ENCODE measurements at places on chromosomes 1 and 21.

GRCh38 chr1:3717715-3718601 lies 34.3 kb upstream of the CCDC27 start:
- DNase-seq = no peak

- DNase-seq = no peak
Measured at GRCh38 chr1:9881838-9882249, 28.2 kb downstream of the CTNNBIP1 start.

DNA sequence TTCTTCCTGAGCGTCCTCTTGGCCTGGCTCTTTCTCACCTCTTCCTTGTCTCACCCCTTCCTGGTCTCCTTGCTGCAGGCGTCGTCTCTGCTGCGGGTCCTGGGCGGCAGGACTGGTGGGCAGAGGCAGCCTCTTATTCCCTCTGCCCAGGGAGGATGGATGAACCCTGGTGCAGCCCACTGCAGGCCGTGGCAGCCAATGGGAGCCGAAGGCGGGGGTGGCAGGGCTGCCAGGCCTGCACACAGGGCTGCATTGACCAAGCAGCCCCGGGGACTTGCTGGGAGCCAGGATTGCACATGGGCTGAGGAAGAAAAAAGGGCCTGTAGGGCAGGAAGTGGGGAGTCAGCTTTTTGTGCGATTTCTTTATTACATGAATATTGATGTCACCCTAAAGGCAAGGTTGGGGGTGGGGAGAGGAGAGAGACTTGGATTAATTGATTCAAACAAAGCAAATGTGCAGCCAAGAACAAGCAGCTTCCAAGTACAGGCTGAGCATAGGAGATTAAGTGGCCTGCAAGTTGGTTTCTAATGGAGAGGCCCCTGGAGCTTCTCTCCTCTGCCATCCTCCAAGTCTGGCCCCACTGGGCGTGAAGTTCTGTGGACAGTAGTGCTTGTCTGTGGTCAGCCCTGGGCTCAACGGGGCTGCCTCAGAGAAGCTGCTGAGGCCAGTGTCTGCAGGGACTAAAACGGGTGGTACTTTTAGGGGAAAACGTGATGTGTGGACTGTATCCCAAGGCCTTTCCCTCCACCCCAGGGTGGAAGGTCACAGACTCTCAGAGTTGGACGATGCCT lies at the start of gene S100B:
TSS of gene S100B (minus strand) at position 108 of the 792 bp plus-strand sequence. CDS start 2,667 bp downstream, outside the sequence.
- no peak for DNase-seq

- no peak for DNase-seq
Measured at GRCh38 chr1:167016100-167016750, 27.1 kb downstream of the MAEL start.

GRCh38 chr1:5849550-5849949 lies 142.7 kb downstream of the NPHP4 start:
- no peak for DNase-seq

DNA sequence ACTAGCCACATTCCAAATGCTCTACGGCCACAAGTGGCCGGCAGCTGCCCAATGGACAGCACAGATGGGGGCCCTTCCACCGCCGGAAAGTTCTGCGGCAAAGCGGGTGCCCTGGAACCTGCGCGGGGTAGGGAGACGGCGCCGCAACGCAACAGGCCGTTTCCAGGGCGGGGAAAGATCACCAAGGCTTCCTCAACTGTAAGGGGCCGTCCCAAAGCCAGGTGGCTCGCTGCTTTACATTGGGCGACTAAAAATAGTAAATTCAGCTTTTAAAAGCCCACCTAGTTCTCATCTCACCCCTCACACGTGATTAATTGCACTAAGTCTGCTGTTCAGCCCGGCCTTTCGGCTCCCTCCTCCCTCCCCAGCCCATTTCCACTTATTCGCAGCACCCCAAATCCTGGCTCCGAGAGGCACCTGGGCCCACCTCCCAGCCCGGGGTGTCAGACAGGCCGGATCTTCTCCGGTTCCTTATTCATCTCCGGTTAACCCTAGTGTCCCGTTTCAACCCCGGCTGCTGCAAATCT lies 643 bp downstream of the CFAP298 start:
- DNase-seq = no peak

- DNase-seq = no peak
Measured at GRCh38 chr1:203165800-203166161, 9.8 kb downstream of the MYBPH start.

Measured in kidney epithelial cell (primary cell).